Stimulated activated CD4-positive, alpha-beta T cell treated with anti-CD3 and anti-CD28 coated beads, Interleukin-4, amount 100 ng/mL, for 4 hours (primary cell): ENCODE measurements at places on chromosomes 2 and 18.
A peak's percentile ranks its signal among the peaks of the same experiment; 100 is the strongest.

DNA sequence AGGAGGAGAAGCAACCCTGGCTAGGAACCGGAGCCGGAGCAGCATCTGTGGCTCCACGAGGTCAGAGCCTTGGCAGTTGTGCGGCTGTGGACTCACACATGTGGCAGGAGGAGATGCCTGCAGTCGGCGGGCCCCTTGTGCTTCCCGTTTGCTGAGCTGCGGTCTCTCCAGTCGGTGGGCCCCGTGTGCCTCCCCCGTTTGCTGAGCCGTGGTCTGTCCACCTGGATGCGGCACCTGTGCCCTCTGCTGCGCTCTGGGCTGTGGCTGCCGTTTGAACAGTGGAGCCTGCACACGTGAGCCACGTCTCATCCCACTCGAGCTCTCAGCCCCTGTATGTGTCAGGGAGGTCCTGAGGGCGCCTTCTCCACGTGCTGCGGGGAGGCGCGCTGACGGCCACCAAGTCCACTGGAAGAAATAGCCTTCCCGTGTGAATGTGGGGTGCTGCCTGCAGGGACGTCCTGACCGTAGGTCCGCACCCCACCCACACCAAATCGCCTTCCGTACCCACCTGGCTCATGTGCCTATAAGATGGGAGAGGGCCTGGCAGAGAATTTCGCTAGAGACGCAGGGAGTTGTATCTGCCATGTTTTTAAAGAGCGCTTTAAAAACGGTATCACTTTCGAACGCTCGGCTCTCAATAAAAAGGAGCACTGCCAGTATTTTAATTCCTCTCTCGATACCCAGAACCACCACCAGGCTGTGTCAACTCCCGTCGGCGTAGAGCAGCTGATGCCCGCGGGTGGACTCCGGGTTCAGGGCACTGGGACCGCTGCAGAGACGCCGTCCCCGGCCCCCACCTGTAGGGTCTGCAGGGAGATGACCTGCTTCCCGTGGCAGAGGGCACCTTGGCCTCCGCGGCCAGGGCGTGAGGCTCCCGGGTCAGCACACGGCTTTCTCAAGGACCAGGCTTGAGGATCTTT, 117.0 kb downstream of the NFATC1 start:
- no peak for DNase-seq

DNA sequence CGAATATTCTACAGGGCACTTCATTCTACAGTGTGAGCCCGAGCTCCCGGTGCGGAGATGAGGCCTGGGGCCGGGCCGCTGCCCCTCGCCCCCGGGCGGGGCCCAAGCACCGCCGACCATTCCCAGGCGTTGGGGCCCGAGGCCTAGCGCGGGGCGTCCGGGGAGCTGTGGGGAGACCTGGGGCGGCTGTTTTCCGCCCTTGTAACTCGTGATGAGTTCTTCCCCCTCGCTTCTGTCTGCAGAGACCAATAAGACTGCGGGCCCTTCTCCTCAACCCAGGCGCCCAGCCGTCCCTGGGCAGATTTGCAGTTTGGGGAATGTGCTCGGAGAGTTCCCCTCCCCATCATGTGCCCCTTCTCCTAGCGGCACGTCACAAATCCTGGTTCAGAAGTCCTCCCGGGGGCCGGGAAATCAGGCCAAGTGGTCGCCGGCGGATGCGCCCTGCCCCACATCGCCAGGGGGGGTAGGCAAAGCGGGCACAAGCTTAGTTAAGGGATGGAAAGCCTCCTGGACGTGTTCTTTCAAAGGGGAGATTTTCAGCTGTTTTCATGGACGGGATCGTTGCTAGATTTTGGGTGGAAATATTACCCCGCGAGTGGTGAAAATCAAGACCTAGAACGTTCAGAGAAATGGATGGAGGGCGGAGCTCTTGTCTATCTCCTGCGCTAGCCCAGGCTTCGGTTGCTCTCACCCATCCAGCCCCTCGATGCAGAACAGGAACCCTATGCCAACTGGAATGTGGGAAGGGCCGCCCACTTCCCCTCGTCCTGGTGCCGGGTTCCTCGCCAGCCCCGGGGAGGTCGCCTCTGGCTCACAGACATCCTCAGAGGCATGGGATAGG, 18.8 kb upstream of the HAAO start:
- DNase-seq, result peak; percentile 29

DNA sequence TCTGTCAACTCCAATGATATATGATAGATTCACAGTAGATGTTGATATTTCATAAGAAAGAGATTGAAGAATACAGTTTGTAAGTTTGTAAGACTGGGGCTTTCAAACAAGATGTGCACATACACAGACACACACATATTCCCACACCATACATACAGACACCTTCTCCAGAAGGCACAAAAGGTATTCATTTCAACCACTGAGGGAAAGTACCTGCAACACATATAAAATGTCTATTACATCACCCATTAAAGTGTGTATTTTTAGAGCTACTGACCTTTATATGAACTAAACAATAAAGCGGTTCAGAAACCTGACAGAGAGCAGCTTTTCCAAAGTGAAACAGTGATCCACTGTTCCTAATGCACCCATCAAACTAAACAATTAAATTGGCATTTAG, 53.3 kb downstream of the CCDC148 start:
- no peak for DNase-seq

- no peak for DNase-seq
These were observed 55.8 kb downstream of the SLC8A1 start for GRCh38 chr2:40396124-40396523.

DNA sequence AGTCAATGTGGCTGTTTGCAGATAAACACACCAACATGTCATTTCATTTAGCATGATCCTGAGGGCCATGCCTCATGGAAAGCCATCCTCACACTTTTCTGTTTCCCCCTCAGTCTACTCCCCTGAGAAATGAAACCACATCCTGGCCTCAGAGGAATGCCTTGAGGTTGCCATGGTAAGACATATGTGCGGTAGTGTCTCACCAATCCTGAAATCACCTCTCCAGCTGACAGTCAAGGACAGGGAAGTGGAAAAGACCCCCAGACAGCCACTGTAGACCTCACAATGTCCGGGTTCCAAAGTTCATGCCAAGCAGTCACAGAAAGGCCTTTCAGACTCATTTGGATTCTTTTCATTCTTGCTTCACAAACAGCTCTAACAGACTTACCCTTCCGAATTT, 175.2 kb upstream of the PKDCC start:
- no peak for DNase-seq

DNA sequence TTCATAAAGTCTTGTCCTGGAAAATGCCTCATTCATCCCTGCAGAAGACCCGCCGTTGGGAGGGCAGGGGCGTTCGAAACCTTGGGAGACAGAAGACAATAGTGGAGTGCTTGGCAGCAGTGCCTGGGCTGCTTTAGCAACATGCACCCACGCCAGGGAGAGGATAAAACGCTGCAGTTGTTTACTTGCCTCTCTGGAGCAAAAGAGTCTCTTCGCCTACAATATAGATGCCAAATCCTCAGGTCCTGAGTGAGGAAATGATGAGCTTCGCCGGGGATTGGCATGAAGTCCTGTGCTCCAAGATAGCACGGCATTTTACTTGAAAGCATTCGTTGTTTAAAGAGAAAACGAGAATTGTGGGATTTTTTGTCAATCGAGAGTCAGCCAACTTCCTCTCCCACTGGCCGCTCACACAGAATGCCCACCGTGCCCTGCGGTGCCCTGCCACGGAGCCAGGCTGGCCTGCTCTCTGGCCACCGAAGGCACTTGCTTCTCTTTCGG, 152.5 kb upstream of the POU3F3 start:
- no peak for DNase-seq

DNA sequence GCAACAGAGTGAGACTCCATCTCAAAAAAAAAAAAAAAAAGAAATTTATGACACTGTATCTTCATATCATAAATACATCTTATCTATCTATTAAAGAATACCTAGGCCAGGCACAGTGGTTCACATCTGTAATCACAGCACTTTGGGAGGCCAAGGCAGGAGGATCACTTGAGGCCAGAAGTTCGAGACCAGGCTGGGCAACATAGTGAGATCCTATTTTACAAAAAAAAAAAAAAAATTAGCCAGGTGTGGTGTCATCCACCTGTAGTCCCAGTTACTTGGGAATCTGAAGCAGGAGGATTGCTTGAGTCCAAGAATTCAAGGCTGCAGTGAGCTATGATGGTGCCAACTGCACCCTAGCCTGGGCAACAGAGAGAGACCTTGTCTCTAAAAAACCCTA, 95.0 kb downstream of the HNRNPLL start:
- no peak for DNase-seq

GRCh38 chr2:114800371-114800770, 357.9 kb downstream of the DPP10 start:
- no peak for DNase-seq

GRCh38 chr2:128354161-128354560, 35.5 kb upstream of the HS6ST1 start:
- no peak for DNase-seq

DNA sequence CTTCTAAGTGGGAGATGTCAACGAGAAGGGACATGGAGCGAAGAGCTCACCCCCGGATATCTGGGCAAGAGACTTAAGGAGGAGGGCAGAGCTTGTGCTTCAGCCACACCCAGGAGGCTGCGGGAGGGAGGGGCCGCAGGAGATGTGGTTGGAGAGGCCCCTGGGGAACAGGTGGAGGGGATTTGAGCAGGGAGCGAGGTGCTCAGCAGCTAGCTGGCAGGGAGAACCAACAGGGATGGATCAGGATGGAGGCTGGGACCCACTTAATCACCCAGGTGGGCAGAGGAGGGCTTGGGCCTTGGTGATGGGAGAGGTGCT, 78.3 kb downstream of the MBP start:
- no peak for DNase-seq

DNA sequence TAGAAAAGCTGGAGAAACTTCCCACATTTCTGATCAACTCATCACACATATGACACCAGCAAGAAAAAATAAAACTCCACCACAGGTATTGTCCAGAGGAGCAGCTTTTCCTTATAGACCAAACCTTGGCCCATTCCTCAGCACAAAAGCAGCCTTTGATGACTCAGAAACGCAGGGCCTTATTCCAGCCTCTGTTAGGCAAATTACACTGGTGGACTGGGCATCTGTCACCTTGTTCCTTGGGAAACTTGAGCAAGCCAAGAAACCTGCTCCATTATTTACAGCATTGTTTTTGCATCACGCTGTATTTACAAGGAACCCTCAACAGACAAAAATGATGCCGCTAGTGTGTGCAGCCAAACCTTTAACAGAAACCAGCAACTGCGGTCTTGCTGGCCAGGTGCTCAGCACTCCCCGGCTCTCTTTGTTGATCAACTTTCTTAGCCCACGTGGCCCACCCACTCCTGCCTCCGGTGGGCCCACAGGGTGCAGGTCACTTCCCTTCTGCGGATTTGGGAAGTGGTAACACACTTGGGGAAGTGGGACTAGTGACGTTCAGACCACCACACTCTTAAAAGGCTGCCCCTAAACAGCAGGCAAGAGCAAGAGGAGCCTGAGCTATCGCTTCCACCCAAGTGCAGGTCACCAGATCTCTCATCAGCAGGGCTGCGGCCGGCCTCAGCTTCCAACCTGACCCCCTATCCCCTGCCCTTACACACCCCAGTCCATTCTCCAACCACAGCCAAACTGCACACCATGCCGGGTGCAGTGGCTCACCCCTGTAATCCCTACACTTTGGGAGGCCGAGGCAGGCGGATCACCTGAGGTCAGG, 1.5 kb downstream of the AP1S3 start:
- no peak for DNase-seq

GRCh38 chr2:20615466-20616241, 35.2 kb downstream of the HS1BP3 start:
- DNase-seq, result no peak

DNA sequence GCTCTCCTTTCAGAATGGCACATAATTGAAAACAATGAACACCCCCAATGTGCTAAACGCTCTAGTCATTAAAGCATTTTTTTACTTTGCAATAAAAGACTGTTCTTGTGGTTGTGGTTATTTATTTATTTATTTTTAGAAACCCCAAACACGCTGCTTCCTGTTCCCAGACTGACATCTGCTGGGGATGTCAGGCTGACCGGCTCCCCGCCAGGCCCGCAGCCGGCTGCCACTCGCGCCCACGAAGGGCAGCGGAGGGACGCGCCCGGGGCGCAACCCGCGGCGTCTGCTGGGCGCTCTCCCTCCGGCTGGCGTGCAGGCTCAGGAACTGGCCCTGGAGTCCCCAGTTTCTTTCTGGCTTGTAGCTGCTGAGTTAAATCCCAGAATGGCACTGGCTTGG, 83.1 kb upstream of the SP3 start:
- no peak for DNase-seq

- DNase-seq, result no peak
These were observed 550.4 kb upstream of the CHAC2 start for GRCh38 chr2:53217250-53217649.

- DNase-seq, result no peak
These were observed 226.6 kb upstream of the AGAP1 start for GRCh38 chr2:235267251-235267650.

- no peak for DNase-seq
These were observed 229.5 kb upstream of the EPAS1 start for GRCh38 chr2:46067501-46068305.
